NCI-H69 (cell line): ENCODE measurements at places on chromosomes 3 and 15.

GRCh38 chr15:40054605-40054854 lies 15.5 kb upstream of the SRP14 start:
- no peak for DNase-seq

DNA sequence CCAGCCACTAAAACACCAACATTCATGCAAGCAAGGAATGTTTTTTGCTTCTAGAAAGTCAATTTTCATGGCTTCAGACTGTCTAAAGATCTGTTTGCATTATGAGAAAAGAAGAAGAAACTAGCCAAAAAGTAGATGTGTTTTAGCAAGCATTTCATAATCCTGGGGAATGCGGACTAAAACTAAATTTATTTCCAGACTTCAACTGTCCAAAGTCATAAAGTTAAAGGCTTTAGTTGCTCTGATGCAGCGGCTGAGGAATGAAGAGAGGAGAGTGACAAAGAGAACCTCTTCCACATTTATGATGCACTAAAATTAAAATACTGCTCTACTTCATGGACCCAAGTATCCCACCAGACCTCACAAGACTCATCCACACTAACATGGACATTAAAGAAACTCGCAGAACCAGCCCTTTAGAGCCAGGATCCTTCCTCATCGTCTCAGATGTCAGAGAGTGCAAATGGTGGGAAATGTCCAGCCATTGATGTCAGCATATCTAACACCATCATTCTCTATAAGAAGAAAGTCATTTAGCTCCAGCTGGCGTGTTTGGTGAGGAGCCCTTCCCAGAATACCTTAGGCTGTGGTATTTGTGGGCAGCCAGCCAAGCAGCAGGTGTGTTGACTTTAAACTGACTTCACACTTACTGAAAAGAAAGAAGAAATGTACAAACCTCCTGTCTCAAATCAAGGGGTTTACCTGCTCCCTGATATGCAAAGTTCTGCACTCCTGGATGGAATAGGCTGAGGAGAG lies 17.4 kb downstream of the FYCO1 start:
- peak; percentile 24 for DNase-seq

GRCh38 chr3:156434921-156435320 lies 120.0 kb downstream of the SSR3 start:
- DNase-seq = no peak

DNA sequence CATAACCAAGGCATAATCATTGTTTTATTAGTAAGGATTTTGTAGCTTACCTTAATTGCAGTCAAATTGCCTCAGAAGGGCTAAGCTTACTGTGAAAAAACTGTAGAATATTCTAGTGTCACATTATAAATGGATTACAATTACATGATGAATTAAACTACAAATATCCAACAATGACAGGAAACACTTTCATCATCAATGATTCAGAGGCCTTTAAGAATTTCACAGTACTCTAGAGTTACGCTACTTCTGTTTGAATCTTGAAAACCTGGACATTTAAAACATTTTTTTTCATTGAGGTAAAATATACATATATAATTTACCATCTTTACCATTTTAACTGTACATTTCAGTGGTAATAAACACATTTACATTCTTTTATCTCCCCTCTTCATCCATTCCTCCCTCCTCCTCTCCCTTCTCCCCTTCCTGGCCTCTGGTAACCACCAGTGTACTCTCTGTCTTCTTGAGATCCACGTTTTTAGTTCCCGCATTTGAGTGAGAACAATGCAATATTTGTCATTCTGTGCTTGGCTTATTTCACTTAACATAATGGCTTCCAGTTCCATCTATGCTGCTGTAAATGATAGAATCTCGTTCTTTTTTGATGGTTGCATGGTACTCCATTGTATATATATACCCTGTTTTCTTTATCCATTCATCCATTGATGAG lies 54.7 kb downstream of the GJD2 start:
- DNase-seq = no peak

- DNase-seq = no peak
Observed at GRCh38 chr3:40593351-40593750, 68.6 kb downstream of the ZNF621 start.

DNA sequence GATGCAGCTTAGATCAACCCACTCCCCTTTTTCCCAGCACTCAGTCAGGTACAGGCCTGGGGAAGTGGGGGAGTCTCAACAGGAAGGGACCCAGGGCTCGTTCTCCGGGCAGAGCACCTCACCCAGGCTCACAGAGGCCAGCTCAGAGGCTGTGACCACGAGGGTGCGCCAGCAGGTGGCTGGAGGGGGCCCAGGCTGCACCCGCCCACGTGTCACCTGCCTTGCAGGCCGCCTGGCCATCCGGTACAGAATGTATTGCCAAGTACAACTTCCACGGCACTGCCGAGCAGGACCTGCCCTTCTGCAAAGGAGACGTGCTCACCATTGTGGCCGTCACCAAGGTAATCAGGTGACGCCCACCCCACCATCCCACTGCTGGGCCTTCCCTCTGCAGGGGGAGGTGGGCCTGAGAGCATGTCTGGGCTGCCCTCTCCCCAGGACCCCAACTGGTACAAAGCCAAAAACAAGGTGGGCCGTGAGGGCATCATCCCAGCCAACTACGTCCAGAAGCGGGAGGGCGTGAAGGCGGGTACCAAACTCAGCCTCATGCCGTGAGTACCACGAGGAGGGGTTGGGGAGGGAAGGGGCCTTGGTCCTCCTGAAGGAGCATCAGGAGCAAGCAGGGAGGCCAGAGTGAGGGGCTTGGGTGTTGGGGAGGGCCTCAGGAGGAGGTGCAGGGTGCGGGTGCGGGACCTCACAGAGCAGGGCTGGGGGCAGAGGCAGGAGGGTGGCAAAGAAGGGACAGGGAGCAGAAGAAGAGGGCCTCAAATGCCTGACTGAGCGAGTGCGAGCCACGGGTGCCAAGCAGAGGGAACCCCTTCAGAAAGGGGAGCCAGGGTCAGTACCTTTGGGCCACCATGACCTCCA lies 14.0 kb upstream of the LMAN1L start:
- DNase-seq = no peak

DNA sequence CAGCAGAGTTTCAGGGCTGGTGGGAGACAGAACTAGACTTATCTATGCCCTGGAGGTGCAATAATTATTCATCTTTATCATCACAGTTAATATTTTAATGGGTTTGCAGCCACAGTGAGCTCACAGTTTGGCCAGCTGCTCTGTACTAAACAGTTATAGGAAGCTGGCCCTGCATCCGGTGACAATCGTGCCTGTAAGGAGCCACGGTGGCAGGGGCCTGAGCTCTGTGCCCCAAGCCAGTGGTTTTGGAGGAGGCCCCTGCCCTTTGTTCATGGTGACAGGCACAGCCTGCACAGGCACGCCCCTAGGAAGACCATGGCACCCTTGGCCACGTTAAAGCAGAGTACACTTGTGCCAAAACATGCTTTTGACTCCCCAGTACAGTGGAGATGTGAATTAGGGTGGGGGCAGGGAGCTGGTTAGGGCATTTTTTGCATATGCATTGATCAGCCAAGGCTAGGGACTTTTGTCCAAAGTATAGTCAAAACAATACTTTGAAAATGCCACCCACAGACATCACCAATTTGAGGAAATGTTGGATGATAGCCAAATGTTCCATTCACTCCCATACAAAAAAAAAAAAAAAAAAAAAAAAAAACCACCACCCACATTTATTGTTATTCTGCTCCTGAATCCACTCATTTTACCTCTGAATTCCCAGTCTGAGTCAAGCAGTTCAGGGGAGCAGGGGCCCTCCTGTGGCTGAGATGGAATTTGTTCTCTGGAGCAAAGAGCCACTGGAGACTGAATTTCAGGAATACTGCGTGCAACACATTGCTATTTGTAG lies 3.4 kb upstream of the RFTN1 start:
- DNase-seq = peak; percentile 84

- DNase-seq = no peak
Observed at GRCh38 chr3:43531835-43532234, 90.0 kb downstream of the ANO10 start.

DNA sequence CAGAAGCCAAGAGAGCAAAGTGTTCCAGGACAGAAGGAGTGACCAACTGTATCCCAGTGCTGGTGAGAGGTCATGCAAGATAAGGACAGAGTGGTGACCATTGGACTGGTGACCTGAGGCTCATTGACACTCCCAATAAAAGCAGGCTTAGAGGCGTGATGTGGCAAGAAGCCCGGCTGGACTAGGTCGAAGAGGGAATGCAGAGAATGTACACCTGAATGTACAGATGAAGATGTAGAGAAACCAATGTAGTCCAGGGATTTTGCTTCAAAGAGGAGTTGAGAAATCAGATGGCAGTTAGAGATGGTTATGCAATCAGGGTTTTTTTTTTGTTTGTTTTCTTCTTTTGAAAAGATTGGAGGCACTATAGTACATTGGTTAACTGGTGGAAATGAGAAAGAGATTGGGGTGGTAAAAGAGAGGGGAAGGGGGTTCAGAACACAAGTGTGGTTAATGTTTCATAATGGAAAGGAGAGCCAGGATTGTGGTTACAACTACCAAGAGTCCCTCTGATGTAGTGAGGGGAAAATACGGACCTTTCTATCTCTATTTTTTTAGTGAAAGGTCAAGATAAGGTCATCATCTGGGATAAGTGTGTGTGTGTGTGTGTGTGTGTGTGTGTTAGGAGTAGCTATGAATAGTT lies 23.3 kb downstream of the ST3GAL6 start:
- DNase-seq = no peak

- DNase-seq = no peak
Observed at GRCh38 chr15:98720577-98721565, 72.5 kb downstream of the IGF1R start.

DNA sequence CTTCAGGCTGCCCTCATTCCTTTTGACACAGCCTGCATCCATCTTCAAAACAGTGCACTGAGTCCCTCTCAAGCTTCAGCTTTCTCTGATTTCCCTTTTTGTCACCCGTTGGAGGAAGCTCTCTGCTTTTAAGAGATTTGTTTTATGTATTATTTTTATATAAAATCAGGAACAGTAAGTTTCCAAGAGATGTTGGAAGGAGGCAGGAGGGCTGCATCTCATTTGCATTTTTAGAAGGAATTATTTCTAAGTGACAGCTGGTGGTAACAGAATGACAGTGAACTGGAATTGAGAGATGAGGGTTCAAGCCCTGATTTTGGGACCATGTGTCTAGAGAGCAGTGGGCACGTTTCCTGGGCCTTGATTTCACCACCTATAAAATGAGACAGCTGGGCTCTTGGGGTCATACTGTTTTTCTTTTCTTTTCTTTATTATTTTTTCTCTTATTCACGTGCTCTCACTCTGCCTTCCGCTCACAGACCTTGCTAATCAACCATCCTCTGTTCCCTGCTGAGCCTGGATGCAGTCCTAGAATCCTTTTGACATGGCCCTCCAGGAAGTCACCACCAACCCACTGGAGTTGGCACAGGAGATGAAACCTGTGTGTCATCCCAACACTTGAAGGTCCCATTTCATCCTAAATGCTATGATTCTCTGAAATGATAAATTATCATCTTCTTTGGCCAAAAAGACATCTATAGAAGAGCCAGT lies 148.6 kb downstream of the CACNA2D3 start:
- peak; percentile 34 for DNase-seq

- DNase-seq = peak; percentile 86
Observed at GRCh38 chr3:57006179-57006657, 54.2 kb upstream of the SPATA12 start.

DNA sequence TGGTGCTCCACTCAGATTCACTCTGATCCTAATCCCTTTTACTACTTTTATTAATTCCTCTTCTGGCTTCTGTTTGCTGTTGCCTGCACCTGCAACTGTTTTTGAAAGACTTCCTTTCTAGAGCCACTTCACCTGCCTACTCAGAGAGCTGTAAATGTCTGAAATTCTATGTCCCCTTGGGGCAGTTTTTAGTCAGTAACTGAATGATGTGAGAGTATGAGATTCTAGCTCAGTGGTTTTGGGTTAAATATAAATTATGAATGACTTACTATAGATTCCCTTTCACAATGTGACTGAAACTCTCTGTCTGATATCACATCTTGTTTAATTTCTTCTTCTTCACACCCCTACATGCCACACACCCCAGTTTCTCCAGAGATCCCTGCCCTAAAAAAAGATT lies 47.8 kb upstream of the LRRC3B start:
- no peak for DNase-seq

GRCh38 chr3:122146466-122146865 lies 37.0 kb upstream of the CASR start:
- DNase-seq = no peak

DNA sequence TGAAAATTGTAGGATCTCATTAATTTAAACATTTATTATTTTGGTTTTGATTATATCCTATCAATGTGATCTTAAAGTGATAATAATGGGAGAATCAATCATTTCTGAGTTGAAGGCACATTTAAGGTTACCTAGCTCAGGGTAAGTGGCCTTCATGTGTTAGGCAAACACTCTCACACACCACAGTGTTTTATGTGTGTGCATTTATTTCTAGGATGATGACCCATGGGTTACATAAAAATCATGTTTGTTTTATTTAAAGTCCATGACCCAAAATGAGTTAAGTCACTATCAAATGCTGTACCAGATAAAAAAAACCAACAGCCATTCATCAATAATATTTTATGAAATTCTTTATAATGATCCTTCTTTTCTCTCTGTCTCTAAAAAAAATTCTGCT lies 520.8 kb downstream of the GRM7 start:
- DNase-seq = peak; percentile 39

DNA sequence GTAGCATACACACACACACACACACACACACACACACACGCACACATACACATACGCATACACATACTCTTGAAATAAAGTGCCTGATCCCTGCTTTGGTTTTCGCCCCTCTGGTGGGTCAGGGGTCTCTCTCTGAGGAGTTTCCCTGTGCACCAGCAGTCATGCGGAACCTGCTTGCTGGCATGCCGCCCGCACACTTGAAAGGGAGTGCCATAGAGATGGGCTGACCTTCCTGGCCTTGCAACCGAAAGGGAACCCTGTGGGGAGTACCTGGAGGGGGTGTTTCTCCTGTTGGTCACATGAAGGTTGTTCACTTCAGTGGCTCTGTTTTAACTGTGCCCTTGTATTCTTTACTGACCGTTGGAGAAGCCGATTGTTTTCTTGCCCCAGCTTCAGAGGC lies 752.3 kb downstream of the NR2F2 start:
- DNase-seq = peak; percentile 37

- DNase-seq = no peak
Observed at GRCh38 chr3:123188058-123188457, 13.7 kb upstream of the SEC22A start.

GRCh38 chr3:119819806-119820205 lies 37.9 kb downstream of the NR1I2 start:
- peak; percentile 7 for DNase-seq

DNA sequence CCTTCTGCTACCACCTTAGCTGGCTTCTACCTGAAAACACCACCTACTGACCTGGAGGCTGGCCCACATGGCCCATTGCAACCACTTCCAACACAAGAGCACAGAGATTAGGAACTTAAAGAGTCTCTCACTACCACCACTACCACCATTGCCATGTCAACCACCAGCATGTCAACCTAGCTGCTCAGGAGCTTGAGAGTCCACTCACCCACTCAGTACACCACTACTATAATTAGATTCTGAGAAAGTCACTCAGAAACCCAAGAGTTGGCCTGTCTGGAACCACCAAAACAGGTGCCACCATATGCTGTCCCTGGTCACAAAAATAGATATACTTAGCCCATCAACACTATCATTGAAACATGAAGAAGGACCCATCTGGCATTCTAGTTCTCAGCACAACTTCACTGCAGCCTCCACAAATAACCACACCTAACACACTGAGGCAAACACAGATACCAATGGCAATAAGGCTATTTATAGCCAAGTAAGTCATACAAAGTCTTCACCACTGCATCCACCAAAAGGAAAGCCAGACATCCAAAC lies 806.7 kb upstream of the EPHA6 start:
- no peak for DNase-seq

GRCh38 chr15:58291848-58292247 lies 139.9 kb upstream of the LIPC start:
- DNase-seq = no peak

- no peak for DNase-seq
Observed at GRCh38 chr15:90959894-90960293, 5.2 kb downstream of the RCCD1 start.
